A549 treated with Hydrocortisone at 1 μM for 4 hours (cell line): ENCODE measurements at places on chromosomes 3 and 15. TPM values are rescaled to one million over a fixed set of nuclear protein-coding genes. Genes with fewer than 3 reads are reported as not detected.

Gene VILL
- total RNA-seq, result 0.06 to 0.21 TPM (median 0.09 TPM) in 4 of 5 replicates, not detected in the other

Gene MAP2K5
- total RNA-seq, result 10.3 to 12.1 TPM (median 11.0 TPM) in 5 replicates

Gene FETUB
- 0.12 to 0.34 TPM (median 0.15 TPM) in 3 of 5 replicates, not detected in the others for total RNA-seq

Gene HESX1
- 0.15 to 0.39 TPM (median 0.27 TPM) in 5 replicates for total RNA-seq

Gene GATM
- total RNA-seq, result 1.8 to 3.2 TPM (median 2.4 TPM) in 5 replicates

Gene CCDC33
- 6.6 to 8.1 TPM (median 7.3 TPM) in 5 replicates for total RNA-seq

Gene MYO5C
- 5.5 to 7.5 TPM (median 6.4 TPM) in 5 replicates for total RNA-seq

Gene ROBO1
- total RNA-seq, result 10.9 to 21.5 TPM (median 13.7 TPM) in 5 replicates

Gene LRTM1
- total RNA-seq, result not detected in 5 replicates

Gene SIAH2
- total RNA-seq, result 12.8 to 18.9 TPM (median 17.8 TPM) in 5 replicates

Gene TTC21A
- total RNA-seq, result 1.9 to 2.3 TPM (median 2.3 TPM) in 5 replicates

Gene MYEF2
- 13.0 to 17.3 TPM (median 15.4 TPM) in 5 replicates for total RNA-seq

Gene ITIH1
- not detected in 5 replicates for total RNA-seq

Gene TEX9
- 3.1 to 6.2 TPM (median 4.0 TPM) in 5 replicates for total RNA-seq

Gene TIGIT
- total RNA-seq, result not detected in 5 replicates

Gene SV2B
- total RNA-seq, result 0.05 to 0.14 TPM (median 0.08 TPM) in 5 replicates

Gene CA12
- total RNA-seq, result 166 to 192 TPM (median 183 TPM) in 5 replicates

Gene COMMD4
- total RNA-seq, result 172 to 202 TPM (median 183 TPM) in 5 replicates

Gene DNAH12
- total RNA-seq, result 0.01 to 0.10 TPM (median 0.05 TPM) in 5 replicates

Gene APOD
- total RNA-seq, result 0.86 to 1.4 TPM (median 1.2 TPM) in 5 replicates

Gene TRIM59
- total RNA-seq, result 7.0 to 11.3 TPM (median 8.5 TPM) in 5 replicates

Gene ZBBX
- not detected in 5 replicates for total RNA-seq

Gene NR1I2
- not detected in 5 replicates for total RNA-seq

Gene ACAN
- 0.51 to 1.2 TPM (median 0.93 TPM) in 5 replicates for total RNA-seq

Gene RLBP1
- total RNA-seq, result 0.13 TPM in 1 of 5 replicates, not detected in the others

Gene LRRN1
- not detected in 5 replicates for total RNA-seq

Gene MAGI1
- 3.1 to 4.6 TPM (median 4.0 TPM) in 5 replicates for total RNA-seq

Gene GPD1L
- 15.5 to 22.2 TPM (median 18.5 TPM) in 5 replicates for total RNA-seq

Gene CHDH
- total RNA-seq, result 2.0 to 3.1 TPM (median 2.4 TPM) in 5 replicates

Gene AGTR1
- 0.32 to 0.77 TPM (median 0.59 TPM) in 5 replicates for total RNA-seq

Gene INSYN1
- 1.9 to 3.0 TPM (median 2.3 TPM) in 5 replicates for total RNA-seq

Gene BFSP2
- not detected in 5 replicates for total RNA-seq

Gene PIGBOS1
- 20.2 to 31.1 TPM (median 24.8 TPM) in 5 replicates for total RNA-seq

Gene ATRIP
- total RNA-seq, result 8.6 to 10.4 TPM (median 9.2 TPM) in 5 replicates

Gene PCOLCE2
- 23.6 to 34.5 TPM (median 24.0 TPM) in 5 replicates for total RNA-seq

Gene CASR
- not detected in 5 replicates for total RNA-seq

Gene C3orf70
- 0.03 to 0.06 TPM (median 0.03 TPM) in 5 replicates for total RNA-seq

Gene GREM1
- total RNA-seq, result 3.2 to 9.3 TPM (median 4.9 TPM) in 5 replicates

Gene ATP13A4
- 0.10 TPM in 1 of 5 replicates, not detected in the others for total RNA-seq

Gene C15orf62
- total RNA-seq, result 0.06 to 0.13 TPM (median 0.10 TPM) in 3 of 5 replicates, not detected in the others

Gene P2RY1
- total RNA-seq, result 0.47 to 0.60 TPM (median 0.50 TPM) in 5 replicates

Gene GRK7
- total RNA-seq, result 0.03 TPM in 1 of 5 replicates, not detected in the others

Gene BTBD1
- 48.0 to 62.4 TPM (median 55.8 TPM) in 5 replicates for total RNA-seq

Gene LRRC3B
- total RNA-seq, result not detected in 5 replicates

Gene UROC1
- total RNA-seq, result not detected in 5 replicates

Gene LMOD3
- not detected in 5 replicates for total RNA-seq

Gene EPHA3
- not detected in 5 replicates for total RNA-seq

Gene HTR3E
- total RNA-seq, result not detected in 5 replicates

Gene FSTL1
- 42.8 to 79.0 TPM (median 67.5 TPM) in 5 replicates for total RNA-seq

Gene STRA6
- total RNA-seq, result 61.8 to 83.1 TPM (median 71.9 TPM) in 5 replicates

Gene LAMB2
- total RNA-seq, result 92.5 to 109 TPM (median 101 TPM) in 5 replicates

Gene MST1
- 0.97 to 2.6 TPM (median 1.9 TPM) in 5 replicates for total RNA-seq

Gene DOCK3
- 0.29 to 0.38 TPM (median 0.35 TPM) in 5 replicates for total RNA-seq

Gene CCDC54
- not detected in 5 replicates for total RNA-seq

Gene SERPINI1
- total RNA-seq, result 1.9 to 3.3 TPM (median 2.8 TPM) in 5 replicates

Gene NPRL2
- total RNA-seq, result 12.2 to 13.4 TPM (median 13.4 TPM) in 5 replicates
